T-cell (primary cell): ENCODE measurements at places on chromosomes 6 and 20.

DNA sequence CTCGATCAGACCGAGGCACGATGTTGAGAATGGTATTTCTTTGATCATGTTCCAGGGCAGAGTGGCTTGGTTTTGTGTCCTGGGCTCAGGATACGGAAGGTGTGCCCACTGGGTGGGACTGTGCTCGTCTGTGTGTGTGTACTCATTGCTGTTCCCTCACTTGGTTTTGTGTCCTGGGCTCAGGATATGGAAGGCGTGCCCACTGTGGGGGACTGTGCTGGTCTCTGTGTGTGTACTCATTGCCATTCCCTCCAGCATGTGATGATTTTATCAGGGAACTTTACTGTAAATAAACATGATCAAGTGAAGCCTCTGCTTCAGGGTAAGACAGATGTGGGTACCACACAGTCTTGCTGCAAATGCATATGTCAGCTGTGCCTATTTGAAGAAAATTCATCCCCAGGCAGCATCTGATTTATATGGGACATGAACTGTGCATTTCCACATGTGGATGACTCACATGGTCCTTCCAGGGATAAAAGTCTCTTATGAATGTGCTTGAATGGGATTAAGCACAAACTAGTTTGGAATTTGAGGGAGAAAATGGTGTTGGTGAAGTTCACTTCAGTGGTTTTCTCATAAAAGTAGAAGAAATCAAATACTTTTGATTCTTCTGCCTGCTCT, 274.3 kb downstream of the QKI start:
- no peak for DNase-seq

DNA sequence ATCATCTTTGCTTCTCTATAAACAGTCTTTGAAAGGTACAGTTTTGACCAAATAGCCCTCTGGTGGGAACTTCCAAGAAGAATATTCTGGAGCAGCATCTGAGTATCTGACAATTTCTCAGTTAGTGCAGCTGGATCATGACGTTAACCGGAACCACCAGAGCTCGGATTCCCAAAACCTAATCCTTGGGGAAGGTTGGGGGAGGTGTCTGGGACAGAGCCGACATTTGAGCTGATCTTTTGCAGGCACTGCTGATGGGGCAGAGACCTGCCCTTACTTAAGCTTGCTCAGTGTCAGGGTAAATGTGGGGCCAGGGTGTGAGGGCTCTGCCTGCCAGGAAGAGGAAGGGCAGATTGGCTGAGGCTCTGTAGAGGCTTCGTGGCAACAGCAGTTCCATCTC, 416.6 kb downstream of the DHX35 start:
- DNase-seq = no peak

- no peak for DNase-seq
Measured at GRCh38 chr6:22526736-22527135, 42.6 kb upstream of the HDGFL1 start.

GRCh38 chr6:31122791-31123706, 2.8 kb upstream of the CDSN start:
- DNase-seq = no peak

DNA sequence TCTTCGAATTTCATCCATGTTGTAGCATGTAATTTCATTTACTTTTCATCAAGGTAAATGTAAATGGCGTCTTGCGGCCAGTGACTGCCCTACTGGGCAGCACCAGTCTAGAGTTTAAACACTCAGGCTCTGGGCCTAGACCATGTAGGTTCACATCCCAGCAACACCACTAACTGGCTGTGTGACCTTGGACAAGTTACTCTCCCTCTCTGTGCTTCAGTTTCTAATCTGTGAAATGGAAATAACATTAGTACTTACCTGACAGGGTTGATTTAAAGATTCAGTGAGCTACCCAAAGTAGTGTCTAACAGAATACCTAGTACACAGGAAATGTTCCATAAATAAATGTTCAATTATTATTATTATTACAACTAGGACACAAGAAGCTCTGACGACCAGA, 29.3 kb downstream of the PDRG1 start:
- no peak for DNase-seq

GRCh38 chr6:33632558-33633039, 11.5 kb downstream of the ITPR3 start:
- peak; percentile 46 for DNase-seq

DNA sequence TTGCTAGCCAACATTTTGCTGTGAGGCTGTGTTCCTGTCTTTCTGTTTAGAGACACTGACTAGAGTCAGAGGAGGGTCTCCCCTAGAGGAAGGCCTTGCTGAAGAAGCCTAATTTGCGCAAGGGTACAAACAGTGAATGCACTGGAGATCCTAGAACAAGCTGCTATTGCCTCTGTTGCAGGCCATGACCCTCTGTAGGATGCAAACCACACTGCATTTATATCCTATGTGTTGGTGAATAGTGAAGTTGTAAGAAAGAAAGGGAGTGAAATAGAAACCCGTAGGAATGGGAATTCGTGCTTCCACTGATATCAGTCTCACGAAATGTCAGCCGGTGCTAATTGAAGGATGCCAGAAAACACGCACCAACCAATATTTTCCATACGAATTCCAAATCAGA, 88.2 kb downstream of the GJA1 start:
- no peak for DNase-seq

DNA sequence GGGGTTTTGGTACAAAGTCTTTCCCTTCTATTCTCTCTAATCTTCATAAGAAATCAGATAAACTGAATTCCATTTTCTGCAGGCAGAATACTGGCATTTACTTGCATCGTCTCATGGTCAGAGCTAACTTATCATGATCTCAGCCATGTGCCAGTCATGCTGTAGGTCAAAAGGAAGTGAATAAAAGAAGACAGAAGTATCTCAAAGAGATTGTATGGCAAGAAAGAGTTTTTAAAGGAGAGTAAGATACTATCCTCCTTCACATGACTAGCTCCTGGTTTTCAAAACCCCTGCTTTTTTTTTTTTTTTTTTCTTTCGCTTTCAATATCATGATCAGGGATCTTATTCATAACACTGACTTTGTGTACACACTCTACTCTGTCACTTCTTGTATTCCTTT, 398.3 kb downstream of the C6orf118 start:
- DNase-seq = no peak

DNA sequence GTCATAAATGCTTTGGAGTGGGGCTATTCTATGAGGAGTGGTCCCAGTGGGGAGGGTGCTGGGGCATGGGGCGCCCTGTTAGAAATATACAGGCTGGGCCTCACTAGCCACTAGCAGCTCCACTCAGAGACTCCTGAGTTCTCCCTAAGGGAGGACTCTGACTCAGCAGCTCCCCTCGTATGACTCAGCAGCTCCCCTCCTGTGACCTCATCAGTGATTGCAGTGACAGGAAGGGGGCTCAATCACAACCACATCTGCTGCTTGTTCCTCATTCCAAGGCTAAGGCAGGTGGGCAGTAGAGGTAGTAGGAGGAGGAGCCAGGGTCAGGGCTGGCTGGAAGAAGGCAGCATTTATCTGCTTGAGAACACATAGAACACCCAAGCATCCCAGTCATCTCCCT, 73.7 kb downstream of the PRND start:
- peak; percentile 13 for DNase-seq

- no peak for DNase-seq
Measured at GRCh38 chr20:3193806-3194616, 10.5 kb downstream of the DDRGK1 start.

GRCh38 chr6:48664826-48665225, 553.8 kb upstream of the PTCHD4 start:
- no peak for DNase-seq

DNA sequence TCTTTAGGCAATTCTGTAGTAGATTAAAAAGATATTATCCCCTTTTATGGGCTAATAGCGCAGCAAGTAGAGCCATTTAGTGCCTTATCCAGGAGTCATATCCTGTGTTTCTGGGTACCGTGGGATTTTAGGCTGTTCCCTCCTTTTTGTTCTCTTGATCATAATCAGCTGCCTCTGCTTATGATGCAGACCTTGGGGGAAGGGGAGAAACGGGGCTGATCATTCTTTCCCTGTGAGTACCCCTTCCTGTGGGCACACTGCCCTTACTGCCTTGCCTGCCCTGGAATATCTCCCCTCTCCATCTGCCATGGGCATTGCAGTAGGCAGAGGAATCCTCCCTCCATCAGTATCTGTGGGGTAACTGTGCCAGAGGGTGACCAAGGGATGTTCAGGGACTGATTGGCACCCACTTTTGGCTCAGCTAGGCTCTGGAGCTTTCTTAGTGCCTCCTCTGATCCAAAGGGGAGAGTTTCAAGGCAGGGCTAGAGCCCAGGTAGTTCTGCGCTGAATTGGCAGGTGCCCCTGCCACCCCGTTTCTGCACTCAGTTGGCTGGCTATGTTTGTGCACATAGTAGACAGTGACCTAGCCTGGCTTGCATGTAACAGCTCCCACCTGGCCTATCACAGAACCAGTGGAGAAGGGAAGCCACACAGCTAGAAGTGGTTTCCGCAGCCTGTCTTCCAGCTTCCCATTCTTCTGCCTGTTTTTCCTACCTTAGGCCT, 103.3 kb downstream of the FIG4 start:
- DNase-seq = no peak

DNA sequence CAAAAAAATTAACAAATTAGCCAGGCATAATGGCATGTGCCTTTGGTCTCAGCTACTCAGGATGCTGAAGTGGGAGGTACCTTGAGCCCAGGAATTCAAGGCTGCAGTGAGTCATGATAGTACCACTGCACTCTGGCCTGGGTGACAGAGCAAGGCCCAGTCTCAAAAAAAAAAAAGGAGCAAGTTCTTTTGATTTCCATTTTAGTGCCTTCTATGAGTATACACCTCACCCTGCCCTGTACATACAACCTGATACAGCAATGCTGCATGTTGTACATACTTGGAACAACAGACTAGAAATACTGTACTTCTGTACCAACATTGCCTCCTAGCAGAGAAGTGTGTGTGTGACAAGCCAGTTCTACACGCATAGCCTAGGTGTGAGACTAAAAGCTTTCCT, 97.3 kb upstream of the CARMIL1 start:
- no peak for DNase-seq

DNA sequence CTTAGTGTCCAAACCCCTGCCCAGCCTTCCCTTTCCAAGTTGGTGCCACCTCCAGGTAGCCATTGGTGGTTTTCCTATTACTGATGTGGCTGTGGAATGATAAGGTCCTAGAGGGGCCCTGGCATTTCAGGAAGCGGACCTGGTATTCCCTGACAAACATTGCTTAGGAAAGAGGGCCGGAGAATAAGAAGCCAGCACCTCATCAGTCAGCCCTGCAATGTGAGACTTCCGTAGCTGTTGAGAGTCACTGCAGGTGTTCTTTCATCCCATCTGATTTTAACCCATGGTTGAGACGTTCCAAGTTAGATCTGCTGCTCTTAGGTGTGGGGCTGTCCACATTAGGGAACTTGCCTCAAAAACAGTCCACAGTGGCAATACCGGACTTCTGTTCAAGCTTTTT, 14.8 kb upstream of the NPEPL1 start:
- DNase-seq = no peak

GRCh38 chr6:137423451-137424168, 70.6 kb downstream of the OLIG3 start:
- no peak for DNase-seq

GRCh38 chr6:132888701-132889100, 74.3 kb downstream of the RPS12 start:
- no peak for DNase-seq
